NCI-H187 treated with DMSO at 0.1 percent for 48 hours (cell line): ENCODE measurements at places on chromosomes 12 and 14.

GRCh38 chr12:32548691-32549281 is 130.3 kb upstream of the DNM1L start:
- DNase-seq: no peak

DNA sequence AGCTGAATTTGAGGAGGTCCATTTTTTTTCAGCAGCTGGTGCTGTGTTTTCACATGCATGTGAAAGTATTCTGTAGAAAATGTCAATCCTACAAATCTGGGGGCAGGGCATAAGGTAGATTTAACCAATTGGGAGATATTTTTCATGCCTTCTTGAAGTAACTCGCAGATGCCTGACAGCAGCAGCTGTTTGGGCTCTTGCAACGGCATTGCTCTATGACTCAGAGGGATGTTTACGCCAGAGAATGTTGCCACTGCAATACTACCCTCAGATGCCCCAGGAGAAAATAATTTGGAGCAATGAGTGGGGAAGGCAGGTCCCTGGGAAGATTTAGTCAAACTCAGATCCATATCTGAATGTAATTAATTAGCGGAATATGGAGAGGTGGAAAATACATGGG is 42.5 kb upstream of the MYBPC1 start:
- no peak for DNase-seq

DNA sequence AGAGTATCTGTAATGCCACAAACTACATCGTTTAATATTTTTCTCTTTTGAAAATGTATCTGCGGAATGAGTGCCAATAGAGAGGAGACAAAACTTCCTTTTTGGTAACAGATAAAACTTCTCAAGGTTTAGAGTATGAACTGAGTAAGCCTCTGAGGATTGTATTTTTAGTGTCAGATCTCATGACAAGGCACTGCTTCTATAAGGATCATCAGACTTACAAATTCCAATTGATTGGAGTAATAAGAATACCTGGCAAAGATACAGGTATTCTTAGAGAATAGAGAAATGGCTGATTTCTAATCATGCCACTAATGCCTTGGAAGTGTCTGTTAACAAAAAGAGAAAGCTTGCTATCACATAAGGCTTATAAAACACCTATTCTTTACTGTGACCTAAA is 45.3 kb downstream of the SLC35F4 start:
- DNase-seq: no peak

- DNase-seq: no peak
Measured at GRCh38 chr14:104200106-104200505, 61.7 kb downstream of the KIF26A start.

GRCh38 chr12:13036881-13037280 is 7.3 kb upstream of the FAM234B start:
- DNase-seq: no peak

DNA sequence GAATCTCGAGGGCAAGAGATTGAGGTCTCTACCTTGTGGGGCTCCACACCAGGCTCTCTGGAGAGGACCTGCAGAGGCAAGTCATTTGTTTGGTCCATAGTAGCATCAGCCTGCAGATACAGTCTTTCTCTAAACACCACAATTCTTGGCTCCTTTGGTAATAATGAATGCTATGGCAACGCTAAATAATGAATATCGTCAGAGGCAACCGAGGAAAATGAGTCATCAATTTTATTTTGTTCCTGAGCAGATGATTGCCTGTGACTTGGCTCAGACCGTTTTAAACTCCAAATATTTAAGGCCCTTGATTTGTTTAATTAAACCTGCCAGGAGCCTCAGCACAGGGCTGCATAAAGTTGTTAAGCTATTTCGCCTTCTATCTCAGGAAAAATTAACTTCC is 924.1 kb upstream of the TMEM132C start:
- DNase-seq: no peak

- DNase-seq: no peak
Measured at GRCh38 chr12:78719721-78720120, 144.9 kb upstream of the SYT1 start.

GRCh38 chr14:66746316-66747006 is 238.5 kb downstream of the GPHN start:
- DNase-seq: no peak

DNA sequence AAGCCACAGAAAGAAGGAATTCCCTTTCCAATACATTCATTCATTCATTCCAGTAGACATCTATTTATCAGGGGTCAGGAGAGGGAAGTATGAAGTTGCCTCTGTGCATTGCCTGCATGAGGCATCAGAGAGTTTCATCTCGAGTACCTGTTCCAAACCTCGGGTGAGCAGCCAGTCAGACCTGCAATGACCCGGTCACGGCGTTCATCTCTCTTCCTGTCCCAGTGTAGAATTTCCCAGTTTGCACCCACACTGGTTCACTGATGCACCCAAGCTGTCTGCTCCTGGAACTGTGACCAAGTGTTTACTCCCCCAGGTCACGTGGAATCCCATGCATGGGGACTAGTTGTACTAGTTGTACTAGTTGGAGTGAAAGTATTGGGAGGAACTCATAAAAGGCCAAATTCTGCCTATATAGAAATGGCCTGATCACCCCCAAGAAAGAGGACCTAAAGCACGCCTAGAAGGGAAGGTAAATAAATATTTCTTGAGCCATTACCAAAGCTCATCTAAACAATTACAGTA is 22.3 kb upstream of the PRKAB1 start:
- DNase-seq: no peak

DNA sequence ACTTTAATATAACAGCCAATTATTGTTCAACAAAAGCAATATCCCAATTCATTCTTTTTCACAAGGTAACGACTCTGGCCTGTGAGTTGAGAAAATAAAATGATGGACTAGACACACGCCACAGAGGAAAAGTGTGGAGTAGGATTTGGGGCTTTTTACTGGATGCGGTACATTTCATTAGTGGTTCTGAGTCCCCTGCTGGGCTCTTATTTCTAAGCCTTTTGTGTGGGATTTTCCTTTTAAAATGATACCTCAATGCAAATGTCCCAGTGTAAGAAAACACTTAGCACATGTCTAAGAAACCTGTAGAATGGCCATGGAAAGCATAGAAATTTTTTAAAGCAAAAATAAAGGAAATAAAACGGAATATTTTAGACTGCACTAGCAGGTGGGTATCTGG is 73.4 kb downstream of the C12orf42 start:
- DNase-seq: no peak

DNA sequence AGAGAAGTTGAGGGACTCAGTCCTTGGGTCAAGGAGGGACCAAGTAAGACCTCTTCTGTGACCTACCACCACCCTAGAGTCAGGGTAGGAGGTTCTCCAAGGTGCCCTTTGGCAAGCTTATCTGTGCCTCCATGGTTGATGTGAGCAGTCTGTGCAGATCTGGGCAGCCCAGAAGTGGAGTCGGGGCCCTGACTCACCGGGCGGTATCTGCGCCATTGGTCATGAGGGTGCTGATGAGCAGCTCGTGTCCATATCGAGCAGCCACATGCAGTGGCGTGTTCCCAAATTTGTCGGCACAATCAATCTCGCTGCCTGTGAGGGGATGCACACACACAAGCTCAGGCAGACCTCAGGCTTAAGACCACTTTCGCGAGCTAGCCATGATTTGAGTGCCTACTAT is 5.1 kb downstream of the ANKRD52 start:
- no peak for DNase-seq

GRCh38 chr14:100155049-100155621 is 4.3 kb downstream of the DEGS2 start:
- no peak for DNase-seq

DNA sequence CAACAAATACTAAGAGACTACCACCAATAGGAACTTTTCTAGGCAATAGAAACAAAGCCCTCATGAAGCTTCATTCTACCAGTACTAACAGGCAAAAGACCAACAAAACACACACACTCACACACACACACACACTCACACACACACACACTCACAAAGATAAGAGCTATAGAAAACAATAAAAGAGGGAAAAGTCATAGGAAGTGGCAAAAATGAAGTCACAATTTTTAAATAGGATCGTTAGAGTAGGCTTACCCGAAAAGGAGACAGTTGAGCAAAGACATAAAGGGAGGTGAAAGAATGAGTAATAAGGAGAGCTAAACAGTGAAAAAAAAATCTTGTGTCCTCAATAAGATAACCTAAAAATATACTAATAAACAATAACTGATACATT is 66.5 kb downstream of the C2CD5 start:
- no peak for DNase-seq

DNA sequence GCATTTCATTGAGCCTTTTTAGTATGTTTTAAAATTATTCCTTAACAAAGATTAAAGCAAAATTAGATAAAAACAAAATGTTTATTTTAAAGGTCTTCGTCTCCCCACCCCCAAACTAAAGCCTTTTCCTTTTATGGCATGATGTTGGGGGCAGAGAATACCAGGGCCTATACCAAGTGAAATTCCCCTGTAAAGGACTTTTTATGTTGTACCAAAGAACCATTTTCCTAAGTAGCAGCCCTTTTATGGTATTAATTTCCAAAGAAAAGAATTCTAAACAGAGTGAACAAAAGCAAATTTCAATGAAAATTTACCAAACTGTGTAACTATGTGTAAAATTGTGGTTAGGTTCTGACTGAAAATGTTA is 71.9 kb upstream of the GNPNAT1 start:
- DNase-seq: no peak

GRCh38 chr14:104977681-104978653 is at the start of gene AHNAK2:
Gene AHNAK2, minus strand, starts transcription at chr14:104978374. Its CDS starts 137 bp downstream, at chr14:104978237.
- DNase-seq: no peak

DNA sequence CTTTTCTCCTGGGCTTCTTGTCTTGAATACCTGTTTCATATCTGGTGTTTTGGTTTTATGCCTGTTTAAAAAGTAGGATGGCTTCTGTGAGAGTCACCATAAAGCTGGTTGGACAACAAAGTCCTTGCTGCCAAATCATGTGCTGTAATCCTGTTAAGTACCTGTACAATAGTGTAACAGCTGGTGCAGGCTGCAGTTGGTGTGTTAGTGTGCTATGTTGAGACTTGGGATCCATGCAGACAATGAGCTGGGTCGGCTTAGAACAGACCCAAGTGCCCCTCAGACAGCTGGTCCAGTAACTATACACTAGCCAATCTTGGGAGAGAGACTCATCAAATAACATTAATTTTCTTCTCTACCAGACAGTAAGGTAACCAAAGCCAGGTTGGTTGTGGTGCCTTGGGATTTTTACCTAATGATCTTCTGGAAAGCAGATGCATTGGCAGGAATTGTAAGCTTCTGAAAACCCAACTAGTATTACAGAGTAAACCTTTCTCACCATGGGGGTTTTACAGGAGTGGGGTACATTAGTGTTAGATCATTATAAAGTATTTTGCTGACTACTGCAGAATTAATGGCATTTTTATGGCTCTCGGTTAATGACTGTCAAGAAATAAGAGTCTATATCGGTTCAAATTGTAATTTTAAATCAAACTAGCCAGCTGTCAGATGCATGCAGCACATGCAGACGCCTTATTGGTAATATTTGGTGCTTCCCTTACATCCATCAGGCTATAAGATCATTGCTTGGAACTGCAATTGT is 231.2 kb downstream of the PDZRN4 start:
- no peak for DNase-seq

- no peak for DNase-seq
Measured at GRCh38 chr12:70698345-70698744, 61.1 kb upstream of the PTPRB start.

DNA sequence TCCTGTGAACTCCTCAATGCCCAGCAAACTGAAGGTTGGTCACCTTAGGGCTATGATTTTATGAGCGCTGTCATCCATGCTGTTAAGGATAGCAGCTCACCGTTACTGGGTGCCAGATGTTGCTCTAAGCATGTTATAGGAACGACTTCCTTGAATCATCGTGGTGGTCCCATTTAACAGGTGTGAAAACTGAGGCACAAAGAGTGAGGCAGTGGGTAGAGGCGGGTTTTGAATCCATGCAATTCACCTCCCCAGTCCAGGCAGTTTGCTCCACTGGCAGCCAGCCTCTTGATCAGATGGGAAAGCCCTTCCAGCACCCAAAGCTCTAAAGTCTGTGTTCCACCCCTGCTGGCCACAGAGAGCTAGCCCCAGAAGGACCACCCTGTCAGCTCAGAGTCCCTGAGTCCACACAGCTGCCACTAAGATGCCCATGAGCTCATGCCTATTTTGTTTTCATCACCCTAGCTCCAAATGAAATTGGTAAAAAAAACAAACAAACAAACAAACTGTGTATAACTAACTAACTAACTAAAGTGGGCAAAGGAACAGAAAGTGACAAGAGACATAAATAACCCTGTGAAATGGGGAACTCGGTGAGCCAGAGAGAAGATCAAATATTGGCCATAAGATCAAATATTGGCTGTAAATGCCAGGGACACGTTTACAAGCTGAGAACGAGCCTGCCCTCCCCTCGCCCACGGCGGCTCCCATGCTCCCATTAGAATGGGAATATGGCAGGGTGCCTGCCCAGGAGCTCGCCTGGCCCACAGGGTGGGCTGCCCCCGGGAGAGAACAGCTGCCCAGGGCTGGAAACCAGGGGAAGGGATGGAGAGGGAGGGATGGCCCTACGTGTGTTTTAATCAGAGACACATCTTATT is 72.3 kb upstream of the RFLNA start:
- DNase-seq: no peak

DNA sequence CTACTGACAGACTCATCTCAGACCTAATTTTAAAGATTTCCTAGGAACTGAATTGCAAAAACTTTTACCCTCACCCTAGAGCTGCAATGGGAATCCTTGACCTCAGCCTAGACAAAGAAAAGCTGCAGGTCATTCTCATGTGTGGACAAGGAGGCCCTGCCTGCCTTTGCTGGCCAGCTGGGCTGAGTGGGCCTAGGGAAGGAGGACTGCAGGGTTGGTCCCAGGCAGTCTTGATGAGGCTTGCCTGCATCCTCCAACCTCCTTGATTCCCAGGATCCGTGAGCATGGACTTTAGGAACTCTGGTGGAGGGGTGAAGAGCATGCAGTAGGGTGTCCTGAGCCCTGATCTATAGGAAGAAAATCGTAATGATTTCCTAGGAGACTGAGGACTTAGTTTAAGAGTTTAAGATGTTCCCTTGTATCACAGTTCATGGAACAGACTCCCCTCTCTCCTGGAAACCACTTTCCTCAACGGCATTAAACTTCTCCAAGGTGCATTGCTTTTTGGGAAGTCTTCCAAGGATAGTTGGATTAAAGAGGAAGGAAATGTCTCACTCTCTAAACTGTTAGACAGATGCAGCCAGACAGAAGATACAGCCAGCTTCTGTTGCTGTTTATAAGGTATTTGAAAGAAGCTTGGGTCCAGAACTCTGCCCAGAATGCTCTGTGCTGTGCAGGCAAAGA is 55.4 kb upstream of the DDX11 start:
- no peak for DNase-seq

- no peak for DNase-seq
Measured at GRCh38 chr12:95203487-95204030, 13.7 kb downstream of the FGD6 start.

GRCh38 chr12:51821440-51822260 is 26.9 kb downstream of the FIGNL2 start:
- DNase-seq: no peak

GRCh38 chr14:27995691-27996090 is 770.9 kb upstream of the FOXG1 start:
- peak; percentile 98 for DNase-seq

GRCh38 chr12:87155621-87156020 is 873.6 kb downstream of the C12orf50 start:
- DNase-seq: no peak
